GM23338 (cell line): ENCODE measurements at places on chromosomes 13 and 19. TPM values are rescaled to one million over a fixed set of nuclear protein-coding genes. Genes with fewer than 3 reads are reported as not detected.

Gene SLC15A1
- total RNA-seq: 2.4 and 3.0 TPM in 2 replicates

Gene SLC5A5
- total RNA-seq: 2.1 and 2.6 TPM in 2 replicates

Gene GJA3
- total RNA-seq: 0.17 and 1.2 TPM in 2 replicates

Gene PNKP
- 81.4 and 99.6 TPM in 2 replicates for total RNA-seq

DNA sequence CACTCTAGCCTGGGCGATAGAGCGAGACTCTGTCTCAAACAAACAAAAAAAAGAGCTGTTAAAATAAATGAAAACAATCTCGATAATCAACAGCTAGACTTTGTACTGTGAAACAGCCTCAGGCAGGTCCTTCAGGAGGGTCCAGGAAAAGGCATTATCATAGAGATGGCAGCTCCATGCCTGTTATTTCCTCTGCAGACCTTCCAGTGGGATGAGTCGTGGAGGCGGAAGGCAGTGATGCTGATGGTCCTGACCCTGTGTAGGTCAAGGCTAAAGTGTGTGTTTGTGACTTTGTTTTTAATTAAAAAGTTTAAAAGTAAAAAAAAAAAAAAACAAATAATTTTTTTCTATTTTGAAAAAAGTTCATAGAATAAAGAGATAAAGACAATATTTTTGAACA is 117.4 kb downstream of the TNFRSF19 start:
- DNase-seq: no peak

DNA sequence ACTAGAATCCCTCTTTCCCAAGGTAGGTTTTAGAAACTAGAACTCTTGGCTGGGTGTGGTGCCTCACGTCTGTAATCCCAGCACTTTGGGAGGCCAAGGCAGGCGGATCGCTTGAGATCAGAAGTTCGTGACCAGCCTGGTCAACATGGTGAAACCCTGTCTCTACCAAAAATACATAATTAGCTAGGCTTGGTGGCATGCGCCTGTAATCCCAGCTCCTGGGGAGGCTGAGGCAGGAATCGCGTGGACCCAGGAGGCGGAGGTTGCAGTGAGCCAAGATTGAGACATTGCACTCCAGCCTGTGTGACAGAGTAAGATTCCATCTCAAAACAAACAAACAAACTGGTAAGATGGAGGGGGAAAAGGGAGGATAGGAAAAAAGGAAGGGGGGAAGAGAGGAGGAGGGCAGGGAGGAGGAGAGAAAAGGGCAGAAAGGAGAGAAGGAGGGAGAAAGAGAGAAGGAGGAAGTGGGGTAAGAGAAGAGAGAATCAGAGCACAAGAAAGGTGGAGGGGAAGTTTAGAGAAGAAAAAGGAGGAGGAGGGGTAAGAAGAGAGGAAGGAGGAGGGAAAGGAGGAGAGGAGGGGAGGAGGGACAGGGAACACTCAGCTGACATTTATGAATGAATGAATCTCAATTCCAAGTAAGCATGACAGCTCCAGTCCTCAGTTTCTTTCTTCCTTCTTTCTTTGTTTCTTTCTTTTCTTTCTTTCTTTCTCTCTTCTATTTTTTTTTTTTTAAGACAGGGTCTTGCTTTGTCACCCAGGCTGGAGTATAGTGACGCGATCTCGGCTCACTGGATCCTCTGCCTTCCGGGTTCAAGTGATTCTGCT is 2.6 kb upstream of the SLC27A1 start:
- no peak for DNase-seq
